Hepatic stellate cell (primary cell): ENCODE measurements at places on chromosomes 2 and 18.
A peak's percentile ranks its signal among the peaks of the same experiment; 100 is the strongest.

GRCh38 chr2:64144057-64145013 lies at the start of gene PELI1:
Gene PELI1, minus strand, starts transcription at chr2:64144420. Its CDS starts 36,110 bp downstream, at chr2:64108310.
- DNase-seq: peak; percentile 84

DNA sequence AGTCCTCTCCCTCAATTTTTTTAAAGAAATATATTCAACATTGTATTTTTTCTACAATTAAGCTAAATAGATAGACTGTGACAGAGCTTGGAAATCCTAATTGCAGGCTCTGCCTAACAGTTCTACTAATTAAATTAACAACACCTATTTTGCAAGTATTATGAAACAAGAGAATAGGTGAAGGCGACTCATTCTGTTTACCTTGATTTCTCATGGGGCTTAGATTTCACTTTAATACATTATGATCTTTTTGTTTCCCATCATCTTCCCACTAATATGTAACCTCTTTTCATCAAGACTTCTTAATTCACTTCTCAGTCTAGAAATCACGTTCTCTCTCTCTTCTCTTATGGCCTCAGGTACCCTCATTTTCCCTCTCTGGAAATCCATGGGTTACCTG lies 42.7 kb upstream of the TANK start:
- DNase-seq: no peak

DNA sequence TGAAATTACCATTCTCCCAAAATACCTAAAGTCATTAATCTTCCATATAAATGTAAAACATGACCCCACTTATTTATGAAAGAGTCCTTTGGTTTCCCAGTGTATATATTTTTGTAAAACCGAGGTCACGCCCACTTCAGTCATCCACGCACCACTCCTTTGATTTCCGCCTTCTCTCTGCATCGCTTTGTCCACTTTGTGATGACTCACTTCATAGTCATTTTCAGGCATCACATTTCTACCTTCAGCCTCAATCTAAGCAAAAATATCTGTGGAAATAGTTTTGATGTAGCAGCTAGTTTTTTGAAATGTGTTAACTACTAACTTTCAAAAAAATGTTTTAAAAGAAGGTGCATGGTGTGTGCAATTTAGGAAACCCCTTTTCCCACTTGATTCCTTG lies 793.5 kb upstream of the SOX11 start:
- DNase-seq: no peak

DNA sequence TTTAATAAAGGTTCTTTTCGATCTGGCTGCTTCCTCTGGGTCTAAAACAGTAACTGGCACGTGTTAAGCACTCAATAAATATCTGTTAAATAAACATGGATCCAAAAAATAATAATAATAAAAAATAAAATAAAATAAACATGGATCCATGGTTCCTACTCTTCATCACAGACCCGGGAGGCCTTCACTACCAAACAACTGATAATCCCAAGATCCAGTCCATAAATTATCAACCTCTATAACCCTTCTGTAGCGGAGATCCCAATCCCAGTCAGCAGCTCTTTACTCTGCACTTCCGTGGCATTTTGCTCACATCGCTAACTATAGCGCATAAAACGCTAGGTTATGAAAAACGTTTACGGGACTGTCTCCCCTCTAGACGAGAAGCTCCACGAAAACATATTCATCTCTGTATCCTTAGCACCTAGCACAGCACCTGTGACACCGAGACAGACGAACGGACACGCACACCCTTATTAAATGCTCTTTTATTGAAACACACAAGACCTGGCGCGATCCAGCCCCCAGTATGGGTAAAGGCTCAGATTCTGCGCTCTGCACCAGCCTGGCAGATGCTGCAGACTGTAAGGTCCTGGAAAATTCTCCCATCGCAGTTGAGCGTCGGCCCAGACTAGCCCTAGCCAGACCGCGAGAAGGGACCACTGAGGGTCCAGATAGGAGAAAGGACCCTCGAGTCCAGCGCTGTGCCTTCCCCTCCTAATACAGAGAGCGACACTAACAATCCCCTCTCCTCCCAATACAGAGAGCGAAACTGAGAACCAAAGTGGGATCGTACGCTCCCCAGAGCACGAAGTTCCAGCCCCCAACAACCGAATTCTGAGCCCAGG lies 770 bp downstream of the NBAS start:
- peak; percentile 40 for DNase-seq

DNA sequence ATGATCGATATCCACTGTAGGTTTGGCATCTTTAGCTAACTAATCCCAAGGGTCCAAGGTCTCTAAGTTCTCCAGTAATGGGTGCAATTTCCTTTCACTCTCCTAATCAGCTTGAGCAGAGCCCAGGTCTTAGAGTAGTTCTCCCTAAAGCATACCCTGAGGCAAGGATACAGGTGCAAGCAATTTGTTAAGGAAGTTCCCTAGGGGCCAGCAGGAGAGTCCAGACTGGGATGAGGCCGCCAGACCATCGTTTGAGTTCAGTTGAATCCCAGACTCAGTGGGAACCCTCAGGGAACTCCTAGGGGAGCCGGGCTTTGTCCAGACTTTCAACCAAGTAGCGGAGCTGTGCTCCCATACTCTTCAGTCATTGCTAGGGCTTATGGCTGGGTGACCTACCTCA lies 835.4 kb upstream of the CDH2 start:
- no peak for DNase-seq

DNA sequence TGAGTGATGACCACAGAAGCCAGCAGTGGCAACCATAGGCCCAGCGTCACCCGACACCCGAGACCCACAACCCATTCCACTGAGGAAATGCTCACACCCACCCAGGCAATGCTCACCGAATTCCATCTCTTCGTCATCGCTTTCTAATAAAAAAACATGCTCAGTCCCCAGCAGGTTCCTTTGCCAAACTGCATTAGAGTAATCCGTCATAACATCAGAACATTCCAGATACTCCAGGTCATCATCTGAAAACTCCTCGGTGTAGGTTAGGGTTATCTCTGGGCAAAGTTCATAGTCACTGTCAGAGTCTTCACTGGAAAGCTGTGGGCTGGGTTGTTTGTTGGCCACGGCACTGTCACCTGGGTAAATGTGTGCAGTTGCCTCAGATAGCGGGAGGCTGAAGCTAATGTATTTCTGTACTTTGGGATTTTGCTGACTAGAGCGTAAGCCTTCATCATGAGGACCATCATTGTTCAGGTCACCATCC lies 49.3 kb downstream of the ALPK2 start:
- peak; percentile 62 for DNase-seq

- no peak for DNase-seq
Measured at GRCh38 chr2:138474100-138474825, 27.3 kb upstream of the SPOPL start.

GRCh38 chr2:109208951-109209335 lies 79.9 kb downstream of the SH3RF3 start:
- DNase-seq: no peak

GRCh38 chr2:74658516-74658915 lies 4.5 kb downstream of the SEMA4F start:
- DNase-seq: peak; percentile 58

GRCh38 chr2:45299361-45299760 lies 290.1 kb upstream of the SIX2 start:
- no peak for DNase-seq

- DNase-seq: no peak
Measured at GRCh38 chr18:78981989-78982620, 2.5 kb downstream of the SALL3 start.

- no peak for DNase-seq
Measured at GRCh38 chr2:60759654-60760053, 3.6 kb downstream of the PAPOLG start.
